ENCODE measurements at places on chromosomes 4 and X.
A peak's percentile ranks its signal among the peaks of the same experiment; 100 is the strongest.

GRCh38 chrX:4485912-4486311 is 772.5 kb upstream of the PRKX start:
- no peak for DNase-seq
- peaks cover 9% of the 10 kb centered on the region for H3K36me3 ChIP-seq
- H3K4me1 ChIP-seq: peaks cover 5% of the 10 kb centered on the region
- no peak overlapping the region for H3K4me3 ChIP-seq

- H3K36me3 ChIP-seq: peaks cover 11% of the 10 kb centered on the region
- DNase-seq: no peak
- no peak overlapping the region for H3K27ac ChIP-seq
- H3K4me1 ChIP-seq: peaks cover 3% of the 10 kb centered on the region
Observed at GRCh38 chr4:52248820-52249219, 197.7 kb downstream of the SPATA18 start.

DNA sequence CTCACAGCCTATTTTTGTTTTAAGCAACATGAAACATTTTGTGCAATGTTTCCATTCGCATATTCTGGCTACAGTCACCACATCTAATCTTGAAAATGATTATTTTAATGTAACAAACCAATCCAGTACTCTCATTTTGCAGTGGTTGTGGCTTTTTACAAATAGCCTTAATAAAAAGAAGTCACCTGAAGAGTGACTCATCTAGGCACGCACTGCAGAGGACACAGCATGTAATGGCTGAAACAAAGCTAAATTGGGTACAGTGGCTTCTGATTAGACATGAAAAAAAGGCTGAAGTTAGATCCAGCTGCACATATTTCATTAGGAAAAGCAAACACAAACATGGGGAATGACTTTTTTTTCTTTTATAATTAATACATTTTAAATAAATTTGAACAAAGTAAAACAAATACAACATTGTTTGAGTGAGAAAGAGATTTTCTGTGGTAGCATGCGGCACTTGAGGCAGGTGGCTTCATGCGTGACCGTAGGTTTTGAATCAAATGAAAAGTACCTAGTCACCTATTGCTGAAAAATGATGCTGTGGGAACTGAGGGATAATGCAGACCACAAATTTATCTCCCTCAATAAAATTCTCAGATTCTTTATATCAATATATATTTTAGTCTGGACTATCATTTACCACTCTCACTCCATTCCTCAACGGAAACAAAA is 240.8 kb upstream of the DDX53 start:
- no peaks in the 10 kb centered on the region for H3K4me1 ChIP-seq
- no peaks in the 10 kb centered on the region for H3K36me3 ChIP-seq
- H3K27ac ChIP-seq: no peak overlapping the region
- no peak overlapping the region for H3K4me3 ChIP-seq
- no peaks in the 10 kb centered on the region for H3K27me3 ChIP-seq
- DNase-seq: no peak

DNA sequence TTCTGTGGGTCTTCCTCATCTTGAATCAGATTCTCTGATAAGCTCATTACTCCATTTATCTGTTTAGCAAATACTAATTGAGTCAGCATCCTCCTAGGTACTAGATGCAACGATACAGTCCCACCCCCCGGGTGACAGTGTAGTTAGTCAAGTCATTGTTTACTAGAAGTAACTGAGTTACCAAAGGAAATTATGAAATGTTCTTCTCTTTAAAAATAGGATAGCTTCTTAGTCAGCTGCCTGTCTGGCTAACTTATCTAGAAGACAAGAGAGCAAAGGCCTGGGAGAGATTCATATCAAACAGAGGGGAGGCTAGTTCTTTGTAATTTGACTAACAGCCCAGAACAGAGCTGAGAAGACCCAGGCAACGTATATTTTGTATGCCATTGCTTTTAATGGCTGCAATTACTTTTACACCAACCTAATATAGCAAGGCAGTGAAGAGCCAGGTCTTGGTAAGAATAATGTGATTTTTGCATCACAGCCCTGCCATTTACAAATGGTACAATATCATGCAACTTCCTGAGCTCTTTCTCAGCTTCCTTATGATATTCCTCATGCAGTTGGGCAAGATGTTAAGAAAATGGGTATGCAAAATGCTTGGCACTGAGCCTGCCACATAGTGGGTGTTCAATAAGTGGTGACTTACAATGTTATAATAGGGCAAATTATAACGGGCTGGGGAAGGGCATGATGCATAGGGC is 149.9 kb downstream of the CHIC2 start:
- no peaks in the 10 kb centered on the region for H3K36me3 ChIP-seq
- H3K27me3 ChIP-seq: no peaks in the 10 kb centered on the region
- H3K27ac ChIP-seq: no peak overlapping the region

- H3K4me1 ChIP-seq: no peaks in the 10 kb centered on the region
- no peak overlapping the region for H3K27ac ChIP-seq
- no peaks in the 10 kb centered on the region for H3K27me3 ChIP-seq
- DNase-seq: no peak
Observed at GRCh38 chr4:848803-849477, 23.0 kb upstream of the CPLX1 start.

DNA sequence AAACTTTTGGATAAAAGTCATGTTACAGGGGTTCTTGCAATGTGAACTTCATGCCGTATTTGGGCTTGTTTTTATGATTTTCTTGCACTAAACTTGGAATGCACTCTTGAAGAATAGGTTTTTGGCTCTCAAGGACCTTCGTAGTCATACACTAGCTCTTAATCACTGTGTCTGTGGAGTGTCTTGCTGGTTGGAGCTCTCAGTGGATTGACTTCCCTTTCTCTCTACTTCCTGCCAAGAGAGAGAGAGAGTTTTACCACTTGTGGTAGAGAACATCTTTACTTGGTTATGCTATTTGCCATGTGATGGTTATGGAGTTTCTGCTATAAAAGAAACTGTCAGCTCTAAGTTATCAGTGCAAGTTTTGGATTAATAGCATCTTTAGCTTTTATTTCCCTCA is 112.4 kb downstream of the BMPR1B start:
- no peaks in the 10 kb centered on the region for H3K36me3 ChIP-seq
- no peak overlapping the region for H3K4me3 ChIP-seq
- H3K4me1 ChIP-seq: no peaks in the 10 kb centered on the region
- H3K27me3 ChIP-seq: no peaks in the 10 kb centered on the region
- H3K27ac ChIP-seq: no peak overlapping the region

GRCh38 chrX:125394449-125394848 is 74.8 kb downstream of the TEX13C start:
- peaks cover 47% of the 10 kb centered on the region for H3K36me3 ChIP-seq
- no peak for DNase-seq
- peak overlapping the region; percentile 98 for H3K27ac ChIP-seq

GRCh38 chr4:3671571-3672464 is 94.4 kb upstream of the ADRA2C start:
- no peaks in the 10 kb centered on the region for H3K4me1 ChIP-seq
- H3K27ac ChIP-seq: no peak overlapping the region
- no peaks in the 10 kb centered on the region for H3K36me3 ChIP-seq
- DNase-seq: no peak

GRCh38 chr4:119268466-119268865 is 53.5 kb downstream of the FABP2 start:
- no peaks in the 10 kb centered on the region for H3K27me3 ChIP-seq
- H3K27ac ChIP-seq: no peak overlapping the region
- H3K4me1 ChIP-seq: no peaks in the 10 kb centered on the region
- H3K4me3 ChIP-seq: no peak overlapping the region

DNA sequence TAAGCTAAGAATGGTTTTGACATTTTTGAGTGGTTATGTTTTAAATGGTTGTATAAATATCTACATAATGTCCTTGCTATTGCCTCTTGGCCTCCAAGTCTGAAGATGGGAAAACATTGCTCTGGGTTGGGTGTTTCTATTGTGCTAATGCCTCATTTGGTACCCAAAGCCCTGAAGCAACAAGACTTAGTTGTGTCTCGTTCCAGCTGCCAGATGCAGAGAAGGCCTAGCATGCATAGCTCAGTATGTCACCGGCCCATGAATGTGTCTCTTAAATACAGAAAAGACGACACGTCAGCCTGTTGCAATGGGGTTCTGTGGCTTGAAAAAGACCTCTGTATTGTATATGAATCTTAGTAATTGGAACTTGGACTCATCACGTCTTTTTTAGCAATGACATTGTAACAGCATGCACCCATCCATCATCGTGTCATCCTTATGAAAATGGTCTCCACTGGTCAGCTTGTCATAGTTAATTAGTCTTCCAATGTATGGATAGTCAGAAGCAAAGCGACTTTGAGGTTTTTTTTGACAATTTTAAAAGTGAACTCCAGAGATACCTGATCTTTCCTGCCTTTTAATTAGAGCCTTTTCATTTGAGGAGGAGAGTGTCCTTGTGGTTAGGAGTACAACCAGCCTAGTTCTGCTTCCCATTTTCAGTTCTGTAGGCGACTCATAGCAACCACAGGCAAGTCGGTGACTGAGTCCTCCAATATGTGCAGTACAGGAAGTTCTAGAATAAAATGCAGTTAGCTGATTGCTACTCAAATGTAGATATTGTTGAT is 126.4 kb upstream of the GATB start:
- H3K4me3 ChIP-seq: no peak overlapping the region
- DNase-seq: no peak
- H3K27ac ChIP-seq: no peak overlapping the region
- peaks cover 5% of the 10 kb centered on the region for H3K4me1 ChIP-seq

- H3K27me3 ChIP-seq: no peaks in the 10 kb centered on the region
- H3K4me3 ChIP-seq: no peak overlapping the region
- no peak for DNase-seq
- no peaks in the 10 kb centered on the region for H3K36me3 ChIP-seq
- H3K27ac ChIP-seq: no peak overlapping the region
Observed at GRCh38 chr4:28176942-28177341, 1316.3 kb downstream of the STIM2 start.

- H3K4me1 ChIP-seq: no peaks in the 10 kb centered on the region
- peaks cover 11% of the 10 kb centered on the region for H3K36me3 ChIP-seq
- H3K27me3 ChIP-seq: no peaks in the 10 kb centered on the region
- H3K27ac ChIP-seq: no peak overlapping the region
Observed at GRCh38 chr4:8350352-8350751, 80.8 kb downstream of the HTRA3 start.

DNA sequence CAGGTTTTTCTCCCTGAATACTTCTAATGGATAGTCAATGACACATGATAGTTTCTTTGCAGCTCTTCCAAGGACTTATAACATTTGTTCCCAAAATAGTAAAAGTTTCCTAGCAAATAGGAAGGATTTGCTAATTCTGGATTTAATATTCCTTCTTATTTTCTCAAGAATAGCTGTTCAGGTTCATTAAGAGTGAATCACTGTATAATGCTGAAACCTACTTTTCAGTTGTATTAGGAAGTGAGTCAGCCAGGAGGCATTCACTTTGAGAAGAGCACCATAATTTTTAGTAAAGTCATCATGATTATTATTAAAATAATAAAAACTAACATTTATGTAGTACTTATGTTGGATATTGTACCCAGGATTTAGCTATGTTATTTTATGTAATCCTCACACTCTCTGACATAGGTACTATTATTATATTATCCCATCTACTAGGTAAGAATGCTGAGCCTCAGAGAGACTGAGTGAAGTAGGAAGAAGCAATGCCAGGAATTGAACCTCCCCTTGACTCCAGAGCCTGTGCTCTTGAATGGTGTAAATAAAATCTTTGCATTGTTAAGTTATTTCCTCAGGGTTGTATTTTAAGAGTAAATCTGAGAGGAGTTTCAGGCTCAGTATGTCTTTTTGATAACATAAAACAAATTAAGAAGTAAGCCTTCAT is 114.8 kb downstream of the REELD1 start:
- H3K4me3 ChIP-seq: no peak overlapping the region
- no peaks in the 10 kb centered on the region for H3K4me1 ChIP-seq
- no peaks in the 10 kb centered on the region for H3K27me3 ChIP-seq
- no peaks in the 10 kb centered on the region for H3K36me3 ChIP-seq

DNA sequence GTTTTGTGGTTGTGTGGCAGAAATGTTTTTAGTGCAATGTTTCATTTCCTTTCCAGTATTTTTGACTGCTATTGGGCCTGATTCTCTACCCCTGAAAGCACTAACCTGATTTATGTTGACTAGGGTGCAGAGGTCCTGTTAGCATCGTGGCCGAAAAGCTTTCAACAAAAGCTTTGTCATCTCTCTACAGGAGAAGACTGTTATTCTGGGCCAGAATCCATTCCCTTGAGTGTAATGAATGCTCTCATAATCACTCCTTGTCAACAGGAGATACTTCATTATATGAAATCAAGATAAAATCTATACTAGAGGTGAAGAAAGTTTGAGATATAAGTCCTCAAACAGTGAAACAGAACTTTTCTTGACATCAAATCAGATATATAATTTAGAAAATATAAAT is 195.5 kb downstream of the ZNF330 start:
- H3K27me3 ChIP-seq: no peaks in the 10 kb centered on the region
- no peak overlapping the region for H3K4me3 ChIP-seq
- no peak for DNase-seq
- H3K36me3 ChIP-seq: no peaks in the 10 kb centered on the region
- no peaks in the 10 kb centered on the region for H3K4me1 ChIP-seq
- no peak overlapping the region for H3K27ac ChIP-seq

DNA sequence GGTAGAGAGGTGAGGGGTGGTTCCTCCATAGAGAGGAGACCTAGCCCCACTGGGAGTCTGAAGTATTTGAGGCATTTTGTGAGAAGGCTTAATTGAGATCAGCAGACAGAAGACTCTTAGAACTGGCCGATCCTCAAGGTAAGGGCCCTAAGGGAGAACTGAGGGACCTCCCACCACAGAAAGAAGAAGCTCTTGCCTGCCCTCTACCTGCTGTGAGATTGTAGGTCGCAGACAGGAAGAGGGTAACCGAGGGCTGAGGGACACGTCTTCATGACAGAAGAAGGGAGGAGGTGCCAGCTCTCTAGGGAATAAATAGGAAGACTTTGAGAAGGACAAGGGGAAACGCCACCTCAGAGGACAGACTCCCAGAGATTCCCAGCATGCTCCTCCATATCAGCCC is 24.1 kb upstream of the MAGEC1 start:
- H3K27me3 ChIP-seq: no peaks in the 10 kb centered on the region
- peaks cover 3% of the 10 kb centered on the region for H3K36me3 ChIP-seq
- no peak overlapping the region for H3K4me3 ChIP-seq
- no peak overlapping the region for H3K27ac ChIP-seq
- no peaks in the 10 kb centered on the region for H3K4me1 ChIP-seq

GRCh38 chr4:143668930-143669552 is 31.4 kb downstream of the FREM3 start:
- no peak for DNase-seq
- H3K4me1 ChIP-seq: no peaks in the 10 kb centered on the region
- H3K36me3 ChIP-seq: peaks cover 2% of the 10 kb centered on the region
- H3K4me3 ChIP-seq: no peak overlapping the region
- no peak overlapping the region for H3K27ac ChIP-seq

DNA sequence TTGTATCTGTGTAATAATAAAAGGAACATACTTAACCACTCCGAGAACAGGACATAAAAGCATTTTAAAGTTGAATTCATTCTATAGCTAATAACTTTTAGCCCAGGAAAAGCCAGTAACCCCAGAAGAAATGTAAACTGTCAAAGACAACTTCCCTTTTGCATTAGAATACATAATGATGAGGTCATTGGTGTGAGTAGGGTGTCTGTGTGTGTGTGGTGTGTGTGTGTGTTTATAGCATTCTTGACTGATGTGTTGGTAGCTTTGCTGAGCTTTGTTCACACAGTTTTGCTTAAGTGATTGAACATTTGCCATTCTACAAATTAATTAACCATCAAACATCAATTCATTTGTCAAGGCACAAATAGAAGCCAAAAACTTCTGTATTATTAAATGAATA is 559.6 kb downstream of the ARAP2 start:
- no peak overlapping the region for H3K27ac ChIP-seq
- H3K36me3 ChIP-seq: peaks cover 10% of the 10 kb centered on the region
- H3K27me3 ChIP-seq: no peaks in the 10 kb centered on the region
- DNase-seq: no peak

- no peaks in the 10 kb centered on the region for H3K27me3 ChIP-seq
- no peak for DNase-seq
- no peak overlapping the region for H3K4me3 ChIP-seq
- H3K36me3 ChIP-seq: no peaks in the 10 kb centered on the region
- no peak overlapping the region for H3K27ac ChIP-seq
Observed at GRCh38 chr4:187178587-187178986, 454.9 kb upstream of the FAT1 start.

GRCh38 chr4:142874684-142875083 is 28.6 kb upstream of the INPP4B start:
- DNase-seq: no peak

Data from H9 (cell line).